ENCODE measurements at places on chromosomes 3 and 15. TPM values are rescaled to one million over a fixed set of nuclear protein-coding genes. Genes with fewer than 3 reads are reported as not detected.

DNA sequence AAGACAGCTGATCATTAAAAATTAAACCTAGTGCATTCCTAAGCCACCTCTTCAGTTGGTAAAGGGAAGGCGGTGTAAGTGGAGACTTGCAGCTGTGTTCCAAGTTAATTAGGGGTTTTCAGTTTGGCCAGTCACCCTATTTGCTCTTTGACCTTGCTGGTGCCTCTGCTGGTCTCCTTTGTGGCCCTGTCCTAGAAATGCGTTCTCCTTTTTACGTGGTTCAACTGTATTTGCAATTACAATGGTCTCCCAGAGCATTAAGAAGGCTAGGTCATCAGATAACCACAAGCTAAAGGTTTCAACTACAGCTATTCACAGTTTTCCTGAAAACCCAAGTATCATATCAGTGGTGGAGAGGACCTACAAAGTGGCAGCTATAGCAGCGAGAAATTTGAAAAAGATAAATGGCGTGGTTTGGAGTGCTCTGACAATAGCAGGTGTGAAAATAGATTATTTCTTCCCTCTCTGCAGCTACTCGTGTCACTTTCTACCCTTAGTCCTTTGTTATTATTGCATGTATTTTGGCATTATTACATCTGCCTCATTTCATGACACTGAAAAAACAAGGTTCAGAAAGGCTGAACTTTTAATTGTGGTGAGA lies 203.5 kb upstream of the TBC1D5 start:
- DNase-seq: no peak

- DNase-seq: no peak
Measured at GRCh38 chr3:129485721-129486663, 42.4 kb upstream of the RHO start.

DNA sequence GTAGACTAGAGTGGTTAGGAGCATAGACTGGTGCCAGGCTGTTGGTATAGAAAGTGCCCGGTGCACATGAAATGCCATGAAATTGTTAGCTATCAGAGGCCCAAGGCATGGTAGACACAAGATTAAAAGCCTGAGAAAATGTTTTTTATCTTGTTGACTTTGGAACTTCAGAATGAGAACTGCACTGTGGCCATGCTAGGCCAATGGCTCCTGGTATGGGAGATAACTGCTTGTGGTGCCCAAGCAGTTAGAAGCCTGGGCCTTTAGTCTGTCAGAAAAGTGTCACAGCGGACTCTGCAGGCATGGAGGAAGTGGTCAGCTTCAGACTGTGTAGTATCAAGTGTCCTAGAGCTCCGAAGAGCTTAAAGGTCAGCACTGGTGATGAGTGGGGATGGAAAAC lies 11.9 kb downstream of the FYCO1 start:
- no peak for DNase-seq

- DNase-seq: no peak
Measured at GRCh38 chr3:134409041-134409440, 34.8 kb upstream of the AMOTL2 start.

DNA sequence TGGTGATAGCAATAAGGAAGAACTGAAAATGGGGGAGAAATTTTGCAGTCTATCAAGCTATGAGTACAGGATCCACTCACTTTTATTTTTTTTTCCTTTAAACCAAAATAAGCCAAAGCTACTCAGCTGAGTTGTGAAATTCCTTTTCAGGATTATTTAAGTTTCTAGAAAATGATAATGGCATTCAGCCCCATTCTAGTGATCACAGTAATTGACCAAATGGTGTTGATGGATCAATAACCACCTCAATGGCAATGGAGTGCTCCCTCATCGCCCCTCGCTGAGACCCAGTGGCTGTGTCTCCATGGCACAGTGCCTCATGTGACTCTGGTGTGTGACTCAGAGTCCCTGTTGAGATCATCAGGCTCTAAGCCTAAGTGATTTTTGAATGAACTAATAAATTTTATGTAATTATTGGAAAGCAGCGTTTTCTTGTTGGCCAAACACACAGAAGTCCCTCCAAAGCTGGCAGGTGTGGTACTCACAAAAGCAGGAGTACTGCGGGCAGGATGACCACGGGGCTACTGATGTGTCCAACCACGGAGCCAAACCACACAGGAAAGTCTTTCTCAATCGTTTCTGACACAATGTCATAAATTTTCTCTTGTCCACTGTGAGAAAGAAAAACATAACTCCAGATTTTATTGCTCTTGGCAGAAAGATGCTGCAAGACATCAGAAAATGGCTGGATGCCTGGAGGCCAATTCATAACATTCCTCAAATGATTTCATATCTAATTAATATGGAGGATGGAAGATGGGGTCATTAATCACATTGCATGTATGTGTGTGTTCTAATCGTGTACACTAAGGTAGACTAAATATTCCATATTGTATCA lies 14.4 kb upstream of the STARD5 start:
- DNase-seq: no peak

DNA sequence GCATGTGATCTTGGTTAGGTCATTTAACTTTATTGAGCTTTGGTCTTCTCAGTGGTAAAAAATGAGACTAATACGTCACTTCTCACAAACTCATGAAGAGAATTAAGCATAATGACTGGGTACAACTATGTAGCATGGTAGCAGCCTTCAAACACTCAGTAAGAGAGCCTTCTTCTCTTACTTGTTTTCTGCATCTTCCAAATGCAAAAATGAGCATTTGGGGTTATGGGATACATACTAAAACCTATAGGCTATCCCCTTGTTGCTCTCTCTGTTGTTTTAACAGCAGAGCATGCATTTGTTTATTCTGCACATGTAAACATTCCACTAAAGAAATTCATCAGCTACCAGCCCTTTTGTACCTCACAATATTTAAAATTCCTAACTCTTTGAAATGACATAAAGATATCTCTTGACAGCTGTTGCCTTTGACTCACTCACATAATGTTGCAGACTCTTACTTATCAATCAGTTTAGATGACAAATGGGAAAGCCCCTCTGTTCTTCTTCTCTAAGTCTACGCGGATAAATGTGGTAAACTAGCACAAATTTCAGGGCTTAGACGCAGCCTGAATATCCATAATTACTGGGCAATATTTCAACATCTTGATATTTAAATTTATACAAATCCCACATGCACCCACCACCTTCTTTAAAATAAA lies 327.3 kb upstream of the SATB1 start:
- DNase-seq: no peak

DNA sequence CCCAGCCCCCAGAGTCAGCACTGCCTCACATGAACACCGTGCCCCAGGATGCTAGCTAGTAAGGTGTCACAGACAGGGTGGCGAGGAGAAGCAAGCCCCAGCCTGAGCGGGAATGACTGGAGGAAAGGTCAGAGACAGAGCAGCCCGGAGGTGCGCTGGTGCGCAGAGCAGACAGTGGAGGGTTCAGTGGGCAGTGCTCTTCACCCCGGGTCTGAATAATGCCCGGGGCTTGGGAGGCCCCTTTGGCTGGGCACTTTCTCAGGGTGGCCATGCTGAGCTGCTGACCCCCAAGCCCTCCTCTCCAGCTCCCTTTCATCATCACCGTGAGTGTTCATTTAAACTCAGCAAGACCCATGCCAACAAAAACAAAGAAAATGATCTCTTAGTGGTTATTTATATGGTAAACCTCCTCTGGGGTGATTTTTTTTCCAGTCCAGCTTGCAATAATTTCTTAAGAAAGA lies 110.8 kb downstream of the VGLL4 start:
- DNase-seq: no peak

- DNase-seq: no peak
Measured at GRCh38 chr3:157310329-157311052, 126.2 kb upstream of the PTX3 start.

DNA sequence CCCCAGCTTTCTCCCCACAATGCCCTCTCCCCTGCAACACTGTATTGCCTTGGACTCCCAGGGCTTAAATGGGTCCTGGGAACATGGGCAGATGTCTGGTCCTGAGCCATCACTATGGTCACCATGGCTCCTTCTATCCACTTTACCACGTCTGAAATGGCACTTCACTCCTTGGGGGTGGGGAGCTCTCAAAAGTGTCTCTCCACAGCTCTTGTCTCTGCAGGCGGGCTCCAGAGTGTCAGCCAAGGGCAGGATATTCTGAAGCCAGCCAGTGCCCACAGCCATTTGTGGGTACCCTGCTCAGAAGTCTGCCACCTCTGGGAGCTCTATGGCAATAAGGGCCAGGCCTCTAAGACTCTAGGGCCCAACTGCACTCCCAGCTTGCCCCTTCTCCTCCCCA lies 163.9 kb downstream of the PPM1L start:
- DNase-seq: no peak

DNA sequence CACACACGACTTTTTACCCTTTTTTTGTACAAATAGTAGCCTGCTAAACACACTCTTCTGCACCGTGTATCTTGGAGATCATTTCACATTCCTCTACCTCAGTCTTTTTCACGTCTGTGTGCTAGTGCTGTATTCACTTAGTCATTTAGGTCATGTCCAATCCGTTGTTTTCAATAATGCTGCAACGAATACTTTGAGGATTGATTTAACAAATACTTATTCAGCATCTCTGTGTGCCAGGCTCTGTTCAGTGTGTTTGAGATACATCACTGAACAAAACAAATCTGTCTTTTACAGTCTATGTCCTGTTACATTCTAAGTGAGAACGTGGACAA lies 882 bp downstream of the JMJD7 start:
- DNase-seq: no peak

DNA sequence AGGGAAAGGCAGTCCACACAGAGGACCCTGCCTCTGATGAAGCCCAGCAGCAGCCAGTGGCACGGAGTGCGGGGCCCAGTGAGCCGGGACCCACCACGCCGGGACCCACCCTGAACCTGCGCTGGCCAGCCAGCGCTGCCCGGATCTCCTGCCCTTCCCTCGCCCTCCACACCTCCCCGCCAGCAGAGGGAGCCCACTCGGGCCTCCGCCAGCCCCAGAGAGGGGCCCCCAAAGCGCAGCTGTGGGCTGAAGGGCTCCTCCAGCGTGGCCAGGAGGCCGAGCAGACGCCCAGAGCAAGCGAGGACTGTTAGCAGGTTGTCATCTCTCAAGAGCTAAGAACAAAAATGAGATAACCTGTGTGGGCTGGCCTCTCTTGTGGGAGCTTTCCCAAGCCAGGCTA lies 81.3 kb upstream of the ATP10A start:
- peak; percentile 8 for DNase-seq

DNA sequence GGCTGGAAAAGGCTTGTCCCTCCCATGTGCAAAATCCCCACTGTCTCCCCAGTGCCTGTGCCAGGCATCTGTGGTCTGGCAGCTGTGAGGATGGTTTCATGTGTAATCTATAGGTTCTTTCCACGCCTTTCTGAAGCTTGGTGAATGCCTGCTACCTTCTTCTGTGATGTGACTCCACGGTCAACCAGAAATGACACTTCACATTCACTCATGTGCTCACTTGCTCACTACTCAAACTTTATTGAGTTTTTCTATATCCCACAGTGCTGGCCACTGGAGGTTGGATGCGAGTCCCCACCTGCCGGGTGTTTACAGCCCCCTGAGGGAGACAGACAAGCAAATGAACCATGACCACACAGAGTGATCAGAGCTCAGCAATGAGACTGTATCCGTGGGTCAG lies 27.9 kb upstream of the TLE3 start:
- no peak for DNase-seq

- no peak for DNase-seq
Measured at GRCh38 chr3:86388820-86389219, 602.1 kb downstream of the VGLL3 start.

The CMTM7 gene
- total RNA-seq: 0.38 TPM

The MESP2 gene
- 0.47 TPM for total RNA-seq

The ASB14 gene
- total RNA-seq: not detected

The GOLGA8J gene
- not detected for total RNA-seq

The NRROS gene
- 13.0 TPM for total RNA-seq

The CLEC3B gene
- not detected for total RNA-seq

The CAPN3 gene
- total RNA-seq: not detected

The SLC24A5 gene
- not detected for total RNA-seq

Measured in K562 (cell line).